ENCODE measurements at places on chromosomes 1 and 21. TPM values are rescaled to one million over a fixed set of nuclear protein-coding genes. Genes with fewer than 3 reads are reported as not detected.

The KCNT2 gene
- total RNA-seq, result not detected

The OR2T10 gene
- total RNA-seq, result not detected

The RNF186 gene
- not detected for total RNA-seq

The MYOM3 gene
- not detected for total RNA-seq

The F11R gene
- 16.2 TPM for total RNA-seq

The FAM151A gene
- total RNA-seq, result not detected

DNA sequence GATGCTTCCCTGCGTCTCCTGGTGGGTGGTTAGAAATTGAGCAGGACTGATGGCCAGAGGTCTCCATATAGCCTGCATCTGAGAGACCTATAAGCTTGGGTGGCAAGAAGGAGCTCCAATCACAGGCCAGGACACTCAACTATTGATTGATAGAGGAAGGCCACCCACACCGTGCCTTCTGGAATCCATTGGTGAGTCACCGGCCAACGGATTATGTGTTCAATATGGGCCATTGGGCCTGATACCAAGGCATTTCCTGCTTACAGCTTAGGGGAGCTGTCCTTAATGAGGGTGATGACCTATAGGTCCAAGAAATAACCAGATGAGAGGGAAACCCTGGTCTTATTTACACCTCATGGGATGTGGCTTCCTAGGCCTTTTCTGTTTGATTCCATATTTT is 115.1 kb downstream of the PLPP3 start:
- DNase-seq, result no peak

DNA sequence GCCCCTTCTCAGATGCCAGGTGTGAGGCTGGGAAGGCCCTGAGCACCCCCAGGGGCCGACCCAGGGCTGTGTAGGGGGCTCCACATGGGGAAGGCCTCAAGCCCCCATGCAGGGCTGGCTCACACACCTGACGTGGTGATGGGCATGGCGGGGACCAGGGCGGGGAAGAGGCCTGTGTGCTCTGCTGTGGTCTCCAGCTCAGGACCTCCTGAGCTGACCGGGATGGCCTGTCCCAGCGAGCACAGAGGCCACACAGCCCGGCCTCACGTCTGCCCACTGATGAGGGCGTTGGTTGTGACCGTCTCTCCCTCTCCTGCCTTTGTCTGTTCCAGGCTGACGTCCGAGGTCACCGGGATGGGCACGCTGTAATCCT is 40.2 kb upstream of the COL6A1 start:
- no peak for DNase-seq

GRCh38 chr1:93489756-93490155 is 41.8 kb downstream of the FNBP1L start:
- no peak for DNase-seq

DNA sequence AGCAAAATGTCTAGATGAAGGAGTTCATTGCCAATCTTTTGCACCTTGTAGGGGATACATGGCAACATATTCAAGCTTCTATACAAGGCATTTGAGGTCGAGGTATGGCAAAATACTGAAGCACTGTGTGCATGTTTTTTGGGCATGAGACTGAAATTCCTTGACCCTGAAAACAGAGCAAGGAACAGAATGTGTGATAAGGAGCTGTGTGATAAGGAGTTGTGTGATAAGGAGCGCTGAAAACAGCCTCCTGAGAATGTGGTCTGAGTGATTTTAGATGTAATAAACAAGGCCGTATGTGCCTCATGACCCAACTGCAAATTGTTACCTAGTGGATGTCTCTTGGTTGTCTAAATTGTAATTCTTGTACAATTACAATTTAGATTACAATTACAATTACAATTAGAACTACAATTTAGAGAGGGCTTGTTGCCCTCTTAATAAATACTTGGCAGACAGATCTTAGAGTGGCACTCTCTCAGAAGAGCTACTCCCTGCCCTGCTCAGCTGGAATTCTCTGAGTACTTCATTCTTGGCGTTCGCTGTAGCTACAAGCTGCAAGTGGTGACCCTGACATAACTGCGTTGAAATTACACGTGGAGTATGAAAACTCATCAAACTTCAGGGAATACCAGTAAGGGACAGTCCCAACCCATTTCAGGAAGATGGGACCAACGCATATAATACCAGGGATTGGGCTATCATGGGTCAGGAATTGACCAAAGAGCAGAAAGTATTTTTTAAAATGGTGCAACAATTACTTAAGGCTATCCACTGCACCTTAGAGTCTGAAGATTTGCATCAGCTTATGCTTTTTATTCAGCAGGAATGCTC is 20.0 kb upstream of the ITLN1 start:
- DNase-seq, result no peak

- peak; percentile 63 for DNase-seq
These were observed 3.7 kb upstream of the SEMA4A start for GRCh38 chr1:156149374-156150332.

GRCh38 chr1:87218618-87219017 is 110.1 kb upstream of the LMO4 start:
- DNase-seq, result no peak

- DNase-seq, result no peak
These were observed 112.5 kb upstream of the SLC44A3 start for GRCh38 chr1:94707321-94708298.

All from CD4-positive, alpha-beta T cell (primary cell).